ENCODE measurements at places on chromosomes 7 and 10. TPM values are rescaled to one million over a fixed set of nuclear protein-coding genes. Genes with fewer than 3 reads are reported as not detected.

The H2BK1 gene
- not detected for polyA plus RNA-seq

The OPN1SW gene
- 0.24 TPM for polyA plus RNA-seq

DNA sequence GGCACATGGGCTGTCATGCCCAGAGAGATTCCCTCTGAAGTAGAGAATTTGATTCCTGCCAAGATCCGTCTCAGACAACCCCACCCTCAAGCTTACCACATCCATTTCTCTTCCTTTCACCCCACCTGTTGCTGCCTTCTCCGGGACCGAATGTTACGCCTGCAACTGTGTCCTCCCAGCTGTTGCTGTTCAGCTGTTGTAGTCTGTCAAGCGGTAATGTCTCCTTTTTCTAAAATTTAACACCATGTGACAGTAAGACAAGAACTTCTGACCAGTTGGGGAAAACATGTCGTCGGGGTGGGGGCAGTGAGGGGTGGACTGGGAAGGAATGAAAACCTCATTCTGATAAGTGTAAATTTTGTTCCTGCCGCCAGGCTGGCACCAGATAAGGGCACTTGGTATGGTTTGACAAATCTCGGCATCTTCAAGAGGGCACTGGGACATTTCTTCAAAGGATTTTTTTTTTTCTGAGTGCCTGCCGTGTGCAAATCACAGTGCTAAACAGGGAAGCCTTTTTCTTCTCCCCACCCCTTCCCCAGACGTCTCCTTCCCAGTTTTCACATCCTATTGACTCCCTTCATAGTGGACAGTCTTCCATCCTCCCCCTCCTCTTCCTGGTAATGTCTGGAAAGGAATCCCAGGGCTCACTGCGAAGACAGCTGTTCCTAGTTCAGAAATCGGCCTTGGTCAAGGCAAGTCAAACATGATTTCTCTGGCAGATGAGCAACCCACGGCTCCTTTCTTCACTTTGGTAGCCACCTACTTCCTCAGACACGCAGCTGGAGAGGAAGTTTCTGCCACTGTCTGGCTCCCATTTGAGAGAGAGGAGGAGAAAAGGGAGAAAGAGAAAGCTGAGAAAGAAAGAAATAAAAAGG lies 5.0 kb upstream of the CELF2 start:
- no peak for DNase-seq

DNA sequence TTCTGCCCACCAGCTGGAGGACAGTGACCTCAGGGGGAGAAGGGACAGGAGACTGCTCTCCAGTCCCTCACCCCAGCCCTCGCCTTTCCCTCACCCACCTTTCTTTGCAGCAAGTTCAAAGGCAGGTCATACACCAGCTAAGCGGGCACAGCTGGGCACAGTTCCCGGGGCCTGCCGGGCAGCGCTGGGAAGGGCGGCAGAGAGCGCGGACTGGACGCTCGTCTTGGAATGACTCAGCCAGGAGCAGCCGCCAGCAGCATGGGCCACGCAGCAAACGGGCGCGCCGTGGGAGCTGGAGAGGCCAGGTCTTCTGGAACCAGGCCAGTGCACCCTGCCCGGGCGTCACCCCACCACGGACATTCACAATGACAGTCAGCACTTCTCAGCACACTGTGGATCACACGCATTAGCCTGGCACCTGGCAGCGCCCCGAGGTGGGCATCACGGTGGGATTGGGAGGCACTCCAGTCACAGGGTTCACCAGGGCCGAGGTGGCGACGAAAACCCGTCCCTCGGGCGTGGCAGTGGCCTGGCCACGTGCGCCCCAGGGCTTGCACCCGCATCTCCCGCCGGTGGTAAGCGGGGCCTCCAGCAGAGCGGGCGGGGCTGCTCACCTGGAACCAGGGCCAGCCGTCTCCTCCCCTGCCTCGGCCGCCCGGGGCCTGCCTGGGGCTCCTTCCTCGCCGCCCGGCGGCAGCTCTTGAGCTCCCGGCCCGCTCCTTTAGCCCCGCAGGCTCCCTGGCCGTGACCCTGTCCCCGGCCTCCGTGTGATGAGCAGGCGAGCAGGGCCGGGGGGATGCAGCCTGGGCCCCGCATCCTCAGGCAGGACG lies 29.0 kb upstream of the WDFY4 start:
- no peak for DNase-seq

The GIGYF1 gene
- 3.0 TPM for polyA plus RNA-seq
